NCI-H1092 treated with DMSO at 0.1 percent for 48 hours (cell line): ENCODE measurements at places on chromosomes 12 and 14.

DNA sequence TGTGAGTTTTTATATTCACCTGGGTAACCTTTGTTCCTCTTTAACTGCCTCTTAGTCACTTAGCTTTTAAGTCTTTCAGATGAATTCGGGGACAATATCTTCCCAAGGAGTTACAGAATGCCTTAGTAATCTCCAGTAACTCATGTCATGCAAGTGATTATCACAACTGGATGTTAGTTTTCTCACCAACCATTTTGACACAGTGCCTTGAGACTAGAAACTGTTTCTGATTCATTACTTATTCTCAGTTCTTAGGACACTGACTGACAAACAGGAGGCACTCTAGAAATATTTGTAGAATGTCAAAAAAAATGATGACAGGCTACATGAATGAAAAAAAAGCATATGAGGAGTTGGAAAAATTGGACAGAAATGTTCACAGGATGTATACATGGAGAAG is 335.1 kb downstream of the ACSS3 start:
- no peak for DNase-seq

DNA sequence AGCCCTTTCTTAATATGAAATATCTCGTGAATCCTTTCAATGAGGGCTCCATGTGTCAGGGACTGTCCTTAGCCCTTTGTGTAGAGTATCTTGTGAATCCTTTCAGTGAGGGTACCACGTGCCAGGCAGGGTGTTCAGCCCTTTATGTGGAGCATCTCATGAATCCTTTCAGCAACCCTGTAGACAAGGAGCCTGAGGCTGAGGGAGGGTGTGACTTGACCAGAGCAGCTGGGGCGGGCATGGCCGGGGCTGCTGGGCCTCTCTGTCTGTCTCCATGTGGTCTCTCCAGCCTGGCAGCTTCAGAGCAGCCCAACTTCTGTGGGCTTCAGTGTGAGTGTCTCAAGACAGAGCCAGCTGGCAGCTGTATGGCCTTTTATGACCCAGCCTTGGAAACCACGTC is 140.2 kb downstream of the AACS start:
- DNase-seq: no peak

DNA sequence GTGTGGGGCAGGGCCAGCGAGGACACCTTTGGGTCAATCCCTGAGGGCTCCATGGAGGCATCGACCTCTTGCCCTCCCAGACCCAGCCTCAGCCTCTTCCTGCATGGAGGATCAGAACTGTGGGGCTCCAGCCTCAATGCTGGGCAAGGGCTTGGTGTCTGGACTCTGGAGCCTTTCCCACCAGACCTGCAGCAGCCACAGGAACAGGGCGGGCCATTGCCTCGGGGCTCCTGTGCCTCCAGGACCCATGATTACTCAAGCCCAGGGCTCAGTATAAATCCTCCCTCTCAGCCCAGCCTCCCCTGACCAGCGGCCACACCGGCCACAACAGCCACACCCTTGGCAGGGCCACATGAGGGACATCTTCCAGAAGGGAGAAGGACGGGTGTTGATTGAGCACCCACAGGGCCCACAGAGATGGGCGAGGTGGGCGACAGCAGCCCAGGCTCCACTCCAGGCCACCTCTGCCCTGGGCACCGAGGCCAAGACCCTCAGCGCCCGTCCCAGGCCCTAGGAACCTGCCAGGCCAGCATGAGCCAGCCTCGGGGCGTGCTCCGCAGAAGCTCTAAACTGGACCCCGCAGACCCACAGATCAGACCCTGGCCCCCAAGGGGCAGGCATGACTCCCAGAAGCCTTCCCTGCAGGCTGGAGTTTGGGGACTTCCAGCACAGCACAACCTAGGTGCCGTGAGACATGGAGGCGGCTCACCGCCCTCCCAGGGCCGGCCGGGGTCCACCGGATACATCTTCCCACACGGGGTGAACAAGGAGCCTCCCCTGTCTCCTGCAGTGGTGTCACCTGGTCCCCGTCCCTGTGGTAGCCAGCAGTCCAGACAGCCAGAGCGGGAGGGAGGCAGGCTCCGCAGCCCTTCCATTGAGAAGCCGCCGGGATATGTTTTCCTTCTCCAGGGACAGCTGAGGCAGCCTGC is 25.1 kb downstream of the NCOR2 start:
- DNase-seq: no peak

GRCh38 chr14:103526247-103526913 is 2.6 kb upstream of the TRMT61A start:
- no peak for DNase-seq

GRCh38 chr14:85895603-85896002 is 365.7 kb downstream of the FLRT2 start:
- DNase-seq: no peak

GRCh38 chr12:24803430-24804245 is 145.3 kb downstream of the BCAT1 start:
- DNase-seq: no peak

DNA sequence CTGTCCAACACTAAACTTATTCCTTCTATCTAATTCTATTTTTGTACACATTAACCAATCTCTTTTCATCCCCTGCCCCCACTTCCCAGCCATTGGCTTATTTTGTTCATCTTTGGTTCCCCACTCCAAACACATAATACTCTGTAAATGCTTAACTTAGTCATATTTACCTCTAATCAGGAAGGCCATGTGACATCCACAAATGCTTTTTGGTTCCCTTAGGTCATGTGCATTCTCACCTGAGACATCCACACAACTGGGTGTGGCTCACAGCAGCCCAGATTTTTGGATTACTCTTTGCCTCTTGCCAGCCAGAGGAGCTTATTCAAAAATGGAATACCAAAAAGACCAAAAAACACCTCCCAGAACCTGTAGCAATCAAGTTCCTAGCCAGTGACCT is 28.4 kb downstream of the ARL1 start:
- DNase-seq: no peak

DNA sequence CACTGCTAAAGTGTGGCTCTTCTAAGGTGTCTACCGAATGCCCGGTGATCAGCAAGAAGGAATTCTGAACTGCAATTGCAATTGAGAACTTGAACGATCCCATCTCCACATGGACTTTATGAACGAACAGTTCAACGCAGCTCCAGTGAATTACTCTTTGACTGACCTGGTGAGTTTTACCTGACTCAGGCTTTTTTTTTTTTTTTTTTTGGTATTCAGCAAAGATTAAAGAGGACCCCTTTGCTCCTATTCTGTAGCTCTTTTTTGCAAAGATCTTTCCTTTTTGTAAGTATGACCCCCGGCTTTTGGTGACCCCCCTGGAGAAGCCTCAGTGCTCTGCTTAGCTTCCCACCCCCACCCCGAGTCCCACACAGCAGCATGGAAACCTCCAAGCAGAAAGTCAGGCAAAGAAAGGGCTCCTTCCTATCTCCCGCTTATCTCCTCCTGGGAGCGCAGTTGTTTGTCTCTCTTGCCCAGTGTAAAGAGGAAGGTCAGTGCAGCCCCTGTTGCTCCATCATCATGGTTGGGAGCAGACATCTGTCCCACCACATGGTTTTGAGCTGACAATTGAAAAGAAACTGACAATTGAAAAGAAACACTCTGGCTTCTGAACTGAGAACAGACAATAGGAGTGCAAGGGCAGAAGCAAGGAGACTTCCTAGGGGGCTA is 72.1 kb upstream of the DIO3 start:
- DNase-seq: no peak

DNA sequence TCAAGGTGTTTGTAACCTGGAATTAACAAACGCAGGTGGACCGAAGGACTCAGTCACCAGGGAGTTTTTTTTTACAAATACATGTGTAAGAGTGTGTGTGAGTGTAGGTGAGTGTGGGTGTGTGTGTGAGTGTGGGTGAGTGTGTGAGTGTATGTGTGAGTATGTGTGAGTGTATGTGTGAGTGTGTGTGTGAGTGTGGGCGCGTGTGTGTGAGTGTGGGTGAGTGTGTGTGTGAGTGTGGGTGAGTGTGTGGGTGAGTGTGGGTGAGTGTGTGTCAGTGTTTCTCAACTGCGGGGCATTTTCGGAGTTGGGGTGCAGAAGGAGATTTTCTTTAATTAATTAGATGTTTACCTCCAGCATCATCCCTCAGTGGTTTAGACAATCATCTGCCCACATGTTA is 1178.8 kb downstream of the VRK1 start:
- DNase-seq: no peak

DNA sequence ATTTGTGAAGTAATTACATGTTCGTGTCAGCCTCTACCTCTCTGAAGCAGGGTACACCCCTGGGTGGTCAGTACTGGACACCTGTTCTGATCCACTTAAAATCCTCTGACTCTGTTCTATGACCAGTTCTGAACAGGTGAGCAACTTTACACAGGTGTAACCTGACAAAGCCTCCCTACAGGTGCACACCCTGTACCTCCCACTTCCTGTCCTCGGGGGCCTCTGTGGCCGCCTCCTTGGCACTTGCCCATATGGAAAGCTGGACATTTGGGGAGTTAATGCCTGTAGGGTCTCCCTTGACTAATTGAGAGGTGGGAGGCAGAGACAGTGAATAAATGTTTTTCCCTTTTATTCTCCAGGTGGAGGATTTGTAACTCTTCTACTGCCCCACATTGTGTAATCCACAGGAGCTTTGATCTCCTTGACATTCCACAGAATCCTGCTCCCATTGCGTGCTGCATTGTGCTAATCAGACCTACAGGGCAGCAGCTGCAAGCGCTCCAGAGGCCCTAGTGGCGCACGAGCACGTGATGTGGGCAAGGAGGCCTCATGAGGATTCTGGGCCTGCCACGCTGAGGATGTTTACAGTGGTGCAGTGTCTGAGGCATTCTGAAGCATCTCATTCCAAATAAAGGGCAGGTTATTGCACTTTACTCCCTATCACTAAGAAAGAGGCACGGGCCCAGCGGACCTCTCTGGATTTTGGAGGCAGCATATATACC is 45.8 kb upstream of the BATF start:
- peak; percentile 39 for DNase-seq

- no peak for DNase-seq
Measured at GRCh38 chr14:99807413-99808153, 14.4 kb downstream of the EML1 start.

DNA sequence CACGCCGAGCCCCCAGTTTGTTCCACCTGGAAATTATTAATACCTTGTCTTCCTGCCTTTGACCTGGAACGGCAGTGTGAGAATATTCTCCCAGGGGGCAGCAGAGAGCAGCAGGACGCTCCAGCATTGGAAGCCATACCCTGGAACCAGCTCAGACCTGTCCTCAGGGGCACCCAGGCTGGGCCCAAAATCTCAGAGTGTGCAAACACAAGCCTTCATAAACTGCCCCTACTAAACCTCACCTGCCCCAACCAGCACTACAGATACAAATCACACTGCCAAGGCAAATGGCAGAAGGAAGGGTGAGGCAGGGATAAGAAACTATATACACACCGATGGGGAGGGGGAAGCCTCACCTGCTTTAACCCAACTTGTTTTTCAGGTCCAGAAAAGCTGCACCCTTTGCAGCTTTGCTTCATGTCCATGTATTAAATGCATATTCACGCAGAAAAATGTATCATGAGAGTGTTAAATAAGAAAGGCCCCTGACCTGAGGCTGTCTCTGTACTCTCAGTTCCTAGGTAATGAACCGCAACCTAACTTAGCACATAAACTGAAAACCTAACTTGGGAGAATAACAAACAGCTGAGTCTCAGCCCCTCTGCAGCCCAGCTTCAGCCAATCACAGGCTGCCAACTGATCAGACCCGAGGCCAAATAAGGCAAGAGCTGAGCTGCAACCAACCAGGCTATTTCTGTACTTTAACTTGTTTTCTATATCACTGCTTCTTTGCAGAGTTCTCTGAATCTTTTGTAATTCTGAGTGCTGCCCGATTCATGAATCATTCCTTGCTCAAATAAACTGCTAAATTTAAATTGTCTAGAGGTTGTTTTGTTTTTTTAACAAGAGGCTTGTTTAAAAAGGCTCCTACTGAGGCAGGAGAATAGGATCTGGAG is 130.1 kb downstream of the SPTSSA start:
- peak; percentile 57 for DNase-seq

GRCh38 chr12:91958816-91959215 is 186.8 kb downstream of the BTG1 start:
- no peak for DNase-seq

GRCh38 chr12:74490390-74491064 is 47.1 kb upstream of the ATXN7L3B start:
- no peak for DNase-seq

DNA sequence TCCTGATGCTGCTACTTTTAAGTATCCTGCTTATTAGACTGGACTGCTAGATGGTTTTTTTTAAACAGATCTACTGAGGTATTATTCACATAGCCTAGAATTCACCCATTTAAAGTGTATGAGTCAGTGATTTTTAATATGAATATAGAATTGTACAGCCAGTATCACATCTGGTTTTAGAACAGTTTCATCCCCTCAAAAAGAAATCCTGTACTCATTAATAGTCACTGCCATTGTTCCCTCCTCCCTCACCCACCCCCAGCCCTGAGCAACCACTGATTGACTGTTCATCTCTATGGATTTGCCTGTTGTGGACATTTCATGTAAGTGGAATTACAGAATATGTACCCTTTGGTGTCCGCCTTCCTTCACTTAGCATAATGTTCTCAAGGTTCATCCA is 98.4 kb downstream of the PPP2R5C start:
- no peak for DNase-seq

GRCh38 chr14:60294411-60295069 is 45.5 kb downstream of the PPM1A start:
- no peak for DNase-seq

- DNase-seq: no peak
Measured at GRCh38 chr12:130423991-130424857, 86.5 kb downstream of the PIWIL1 start.

- no peak for DNase-seq
Measured at GRCh38 chr12:25992026-25992782, 33.7 kb downstream of the RASSF8 start.

DNA sequence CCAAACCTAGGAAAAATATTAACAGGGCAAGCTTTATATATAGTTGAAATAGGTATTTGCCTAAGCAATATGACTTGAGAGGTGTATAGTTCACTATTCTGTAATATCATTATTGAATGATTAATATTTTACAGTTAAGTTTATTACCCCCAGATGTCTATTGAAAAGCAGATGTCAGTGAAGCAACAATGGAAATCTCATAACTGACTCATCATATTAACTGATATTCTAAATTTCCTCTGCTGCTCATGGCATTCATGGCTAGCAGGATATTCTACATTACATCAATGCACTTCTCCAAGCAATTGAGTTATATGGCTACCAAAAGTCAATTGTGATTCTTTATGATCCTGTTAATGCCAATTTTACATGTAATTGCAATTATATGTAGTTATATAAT is 9.7 kb upstream of the MAGOHB start:
- no peak for DNase-seq

GRCh38 chr14:22007784-22008412 is 334.3 kb upstream of the OR4E1 start:
- DNase-seq: no peak

GRCh38 chr14:104447750-104448149 is 131.8 kb upstream of the C14orf180 start:
- no peak for DNase-seq

- DNase-seq: no peak
Measured at GRCh38 chr14:68686724-68687123, 106.1 kb downstream of the ZFP36L1 start.

DNA sequence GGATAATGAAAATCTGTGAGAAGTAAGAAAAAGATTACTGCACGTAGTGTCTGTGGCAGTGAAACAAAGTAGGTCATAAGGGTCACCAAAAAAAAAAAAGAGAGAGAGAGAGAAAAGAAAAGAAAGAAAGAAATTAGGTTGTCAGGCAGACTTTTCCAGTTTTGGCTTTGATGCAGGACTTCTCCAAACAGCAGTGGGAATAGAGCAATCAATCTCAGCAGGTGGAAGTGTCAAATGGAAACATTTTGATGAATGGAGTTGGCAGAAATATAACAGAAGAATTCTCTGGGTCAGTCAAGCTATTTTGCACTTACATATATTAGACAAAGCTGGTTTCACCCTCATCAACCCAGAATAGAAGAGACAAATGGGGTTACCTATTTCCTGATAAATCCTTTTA is 745.8 kb downstream of the SLC6A15 start:
- no peak for DNase-seq

GRCh38 chr12:39919790-39920189 is 186.1 kb downstream of the SLC2A13 start:
- DNase-seq: no peak
